Activated CD4-positive, CD25-positive, alpha-beta regulatory T cell (primary cell): ENCODE measurements at places on chromosomes 2 and 18.

- no peak for DNase-seq
Measured at GRCh38 chr18:35060122-35060815, 19.1 kb downstream of the MAPRE2 start.

GRCh38 chr2:67851956-67852824, 210.6 kb downstream of the C1D start:
- no peak for DNase-seq

- DNase-seq = no peak
Measured at GRCh38 chr2:5562426-5562825, 129.8 kb upstream of the SOX11 start.

DNA sequence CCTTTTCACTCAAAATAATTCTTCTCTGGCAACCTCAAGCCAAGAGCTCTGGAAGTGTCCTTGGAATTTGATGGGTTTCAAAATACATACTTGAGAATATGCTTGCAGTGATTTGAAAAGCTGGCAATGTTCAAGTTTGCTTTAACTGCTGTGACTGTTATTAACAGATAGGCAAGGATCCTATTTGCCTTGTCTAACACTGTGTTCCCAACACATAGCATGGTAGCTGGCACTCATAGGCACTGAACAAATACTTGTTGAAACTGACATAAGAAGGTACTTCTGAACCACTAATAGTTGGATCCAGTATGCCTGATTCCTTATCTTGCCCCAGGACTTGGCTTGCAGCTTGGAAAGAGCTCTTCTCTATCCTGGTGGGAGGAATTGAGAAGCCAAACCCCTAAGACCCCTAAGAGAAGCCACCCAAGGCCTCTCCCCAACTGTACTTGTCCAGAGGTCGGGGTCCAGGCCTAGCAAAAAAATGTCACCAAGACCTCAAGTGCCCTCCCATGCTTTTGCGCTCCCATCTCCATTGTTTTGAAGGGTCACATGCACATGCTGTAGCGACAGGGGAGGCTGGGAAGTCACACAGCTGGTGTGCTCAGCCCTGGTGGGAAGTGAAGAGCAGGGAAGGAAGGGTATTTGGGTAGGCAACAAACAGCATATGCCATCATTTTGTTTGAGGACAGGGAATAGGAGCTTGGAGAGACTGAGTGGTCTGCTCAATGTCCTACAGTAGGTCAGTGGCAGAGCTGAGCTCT, 118.4 kb upstream of the HAAO start:
- no peak for DNase-seq

DNA sequence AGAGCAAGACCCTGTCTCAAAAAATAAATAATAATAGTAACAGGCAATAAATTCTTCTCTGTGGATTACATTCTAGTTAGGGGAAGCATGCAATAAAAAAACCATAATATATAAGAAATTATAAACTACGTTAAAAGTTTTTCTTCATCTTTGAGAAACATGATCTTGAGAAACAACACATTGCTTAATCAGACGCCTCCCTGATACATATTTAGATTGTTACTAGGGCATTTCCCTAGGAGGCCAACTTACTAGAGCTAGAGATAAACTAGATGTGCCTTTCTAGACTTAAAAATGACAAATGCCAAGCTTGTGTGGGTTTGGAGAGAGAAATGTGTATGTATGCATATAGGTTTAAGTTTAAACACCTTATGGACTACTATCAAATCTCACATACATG, 76.3 kb upstream of the GALNT5 start:
- DNase-seq = no peak

- no peak for DNase-seq
Measured at GRCh38 chr2:212897296-212897695, 254.1 kb downstream of the IKZF2 start.

DNA sequence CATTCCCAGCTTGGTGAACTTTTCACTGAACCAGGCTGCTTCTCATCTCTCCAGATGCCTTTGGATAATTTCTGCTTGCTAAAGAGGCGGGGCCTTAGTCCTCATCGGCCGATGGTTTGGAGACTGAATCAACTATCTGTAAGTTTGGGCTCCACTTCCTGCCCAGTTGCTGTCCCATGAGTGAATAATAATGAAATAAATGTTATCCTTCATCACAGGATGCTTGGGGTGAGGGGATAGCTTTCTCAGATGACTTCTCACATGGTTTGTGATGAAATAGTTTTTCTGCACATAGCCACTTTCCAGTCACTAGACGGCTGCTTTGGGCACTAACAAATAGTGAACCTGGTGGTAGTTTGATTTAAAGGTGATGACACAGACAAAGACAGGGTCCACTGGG, 376.6 kb upstream of the TRIB2 start:
- no peak for DNase-seq

DNA sequence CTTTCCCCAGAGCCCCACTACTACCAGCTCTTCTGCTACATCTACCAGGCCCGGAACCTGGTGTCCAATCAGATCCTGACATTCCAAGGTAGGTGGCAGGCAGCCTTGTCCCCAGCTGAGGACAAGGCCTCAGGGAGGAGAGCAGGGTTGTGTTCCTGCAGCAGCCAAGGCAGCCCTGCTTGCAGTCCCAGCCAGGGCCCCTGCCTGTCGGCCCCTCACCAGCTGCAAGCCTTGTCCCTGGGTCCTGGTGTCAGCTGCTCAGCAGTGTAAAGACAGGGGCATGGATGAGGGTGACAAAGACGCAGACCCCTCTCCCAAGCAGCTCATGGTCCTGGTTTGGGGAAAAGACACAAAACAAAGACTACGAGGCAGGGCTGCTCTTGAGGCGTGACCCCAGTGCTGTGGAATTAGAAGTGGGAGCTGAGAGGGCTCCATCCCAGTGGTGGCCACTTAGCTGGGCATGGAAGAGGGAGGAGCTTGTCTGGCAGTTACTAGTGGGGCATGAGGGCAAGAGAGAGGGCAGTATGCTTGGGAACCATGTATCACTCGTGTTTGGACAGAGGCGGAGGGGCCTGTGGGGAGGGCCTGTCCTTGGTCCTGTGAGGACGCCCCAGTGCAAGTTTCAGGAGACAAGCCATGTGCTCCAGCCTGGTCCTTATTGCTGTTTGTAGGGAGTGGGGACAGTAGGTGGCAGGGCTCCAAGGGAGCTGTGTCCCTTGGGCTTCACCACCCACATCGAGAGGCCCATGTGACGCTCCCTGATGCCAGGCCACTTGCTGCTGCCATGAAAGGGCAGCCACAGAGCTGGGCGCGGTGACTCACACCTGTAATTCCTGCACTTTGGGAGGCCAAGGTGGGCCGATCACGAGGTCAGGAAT, 47.5 kb downstream of the LMAN2L start:
- DNase-seq = no peak

DNA sequence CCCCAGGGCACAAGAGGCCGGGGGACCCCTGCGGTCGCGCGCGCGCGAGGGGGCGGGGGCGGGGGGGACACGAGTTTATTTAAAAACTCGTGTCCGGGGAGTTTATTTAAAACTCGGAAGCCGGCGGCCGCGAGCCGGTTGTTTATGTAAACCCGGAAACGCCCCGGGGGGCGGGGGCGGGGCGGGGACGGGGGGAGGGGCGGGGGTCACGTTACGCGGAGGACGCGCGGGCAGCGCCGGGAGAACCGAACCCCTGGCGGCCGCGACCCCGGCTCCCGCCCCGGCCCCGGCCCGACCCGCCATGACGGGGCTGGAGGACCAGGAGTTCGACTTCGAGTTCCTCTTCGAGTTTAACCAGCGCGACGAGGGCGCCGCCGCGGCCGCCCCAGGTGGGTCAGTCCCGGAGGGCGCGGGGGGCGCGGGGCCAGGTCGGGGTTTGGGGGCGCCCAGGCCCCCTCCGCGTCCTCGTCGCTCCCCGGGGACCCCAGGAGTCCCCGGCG, 4.4 kb downstream of the NFATC1 start:
- peak; percentile 60 for DNase-seq
